ENCODE measurements at places on chromosomes 2 and 18.
A peak's percentile ranks its signal among the peaks of the same experiment; 100 is the strongest.

DNA sequence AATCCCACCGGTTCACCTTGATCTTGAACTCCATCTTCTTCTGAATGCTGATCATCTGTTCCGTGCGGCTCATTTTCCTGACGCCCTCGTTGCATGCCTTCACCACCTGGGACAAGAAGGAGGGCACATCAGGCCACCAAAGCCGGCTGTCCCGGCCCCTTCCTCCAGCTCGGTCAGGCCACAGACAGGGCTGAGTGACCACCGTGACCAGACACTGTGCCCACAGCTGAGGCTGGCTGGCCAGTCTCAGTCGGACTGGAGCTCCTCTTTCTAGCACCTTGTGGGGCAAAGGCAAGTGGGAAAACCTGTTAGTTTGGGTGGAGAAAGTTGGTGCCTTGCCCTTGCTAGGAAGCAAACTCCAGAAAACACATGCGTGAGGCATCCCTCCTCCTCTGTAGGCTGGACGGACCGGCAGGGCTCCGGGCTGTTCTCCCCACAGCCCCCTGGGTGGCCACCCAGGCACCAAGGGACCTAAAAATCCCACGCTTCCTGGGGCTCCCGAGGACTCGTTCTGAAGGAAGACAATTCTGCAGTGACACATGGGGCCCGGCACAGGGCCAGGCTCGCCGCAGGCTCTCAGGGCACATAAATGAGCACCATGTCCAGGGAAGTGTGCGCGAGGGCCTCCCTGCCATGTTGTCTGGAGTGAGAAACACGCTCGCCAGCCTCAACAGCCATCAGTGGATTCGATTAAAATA, 15.3 kb downstream of the SNORC start:
- no peak for DNase-seq

GRCh38 chr2:133200684-133201421, 367.4 kb downstream of the NCKAP5 start:
- DNase-seq, result no peak

GRCh38 chr18:12885500-12885899, 1.5 kb upstream of the PTPN2 start:
- no peak for DNase-seq

- peak; percentile 23 for DNase-seq
These were observed 3.7 kb downstream of the FBXO48 start for GRCh38 chr2:68463287-68463877.

GRCh38 chr2:66582104-66582986, 147.4 kb downstream of the MEIS1 start:
- no peak for DNase-seq

GRCh38 chr2:199136681-199137080, 321.1 kb downstream of the SATB2 start:
- DNase-seq, result no peak

- DNase-seq, result peak; percentile 59
These were observed 69.7 kb downstream of the PRPF40A start for GRCh38 chr2:152647552-152647951.

GRCh38 chr18:54787616-54788015, 40.7 kb upstream of the RAB27B start:
- DNase-seq, result no peak

DNA sequence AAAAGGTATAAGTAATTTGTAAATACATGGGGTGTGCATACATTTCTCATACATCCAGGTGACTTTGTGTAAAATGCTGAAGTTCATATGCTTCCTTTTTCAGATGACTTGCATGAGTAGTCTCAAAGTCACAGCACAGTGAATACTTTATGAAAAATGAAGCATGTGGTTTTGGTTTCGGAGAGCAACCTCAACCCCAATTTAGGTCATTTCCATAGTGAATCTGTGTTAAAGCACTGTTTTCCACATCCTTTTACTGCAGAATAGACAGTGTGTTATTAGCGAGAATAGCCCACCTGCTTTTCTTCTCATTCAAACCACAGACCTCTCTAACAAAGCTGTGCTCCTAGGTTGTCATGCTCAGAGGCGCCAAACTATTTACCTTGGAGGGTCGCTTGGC, 204.4 kb upstream of the RASGRP3 start:
- DNase-seq, result no peak

- DNase-seq, result no peak
These were observed 471.7 kb upstream of the CDH20 start for GRCh38 chr18:60861575-60861974.

GRCh38 chr18:23586249-23587196, at the start of gene NPC1:
Gene NPC1, minus strand, starts transcription at chr18:23586506. Its CDS starts 163 bp downstream, at chr18:23586343.
- peak; percentile 86 for DNase-seq

- DNase-seq, result no peak
These were observed 72.2 kb downstream of the EMILIN2 start for GRCh38 chr18:2918761-2919550.

GRCh38 chr2:196808083-196808665, 981 bp downstream of the C2orf66 start:
- no peak for DNase-seq

Measured in NCI-H1436 (cell line).